ENCODE measurements at places on chromosomes 5 and 9.

- DNase-seq, result no peak
Measured at GRCh38 chr5:52705720-52706119, 82.0 kb upstream of the ITGA1 start.

- no peak for DNase-seq
Measured at GRCh38 chr5:107313098-107313497, 357.6 kb downstream of the EFNA5 start.

DNA sequence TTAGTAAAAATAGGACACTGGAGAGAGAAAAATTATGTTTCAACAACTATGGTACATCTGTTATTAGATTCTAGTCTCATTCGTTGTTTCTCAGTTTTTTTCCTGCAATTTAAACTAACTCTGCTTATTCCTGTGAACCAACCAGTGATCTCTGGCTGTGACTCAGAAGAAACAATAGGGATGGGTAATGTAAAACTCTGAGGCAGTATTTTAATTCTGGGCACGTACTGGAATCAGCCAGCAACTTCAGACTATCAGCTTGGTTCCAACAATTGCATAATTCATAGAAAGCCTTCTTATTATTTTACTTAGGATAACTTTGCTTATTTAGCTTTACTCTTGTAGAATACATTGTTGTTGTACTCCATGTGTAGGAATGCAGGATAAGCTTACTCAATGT lies 28.8 kb downstream of the MLLT3 start:
- no peak for DNase-seq

DNA sequence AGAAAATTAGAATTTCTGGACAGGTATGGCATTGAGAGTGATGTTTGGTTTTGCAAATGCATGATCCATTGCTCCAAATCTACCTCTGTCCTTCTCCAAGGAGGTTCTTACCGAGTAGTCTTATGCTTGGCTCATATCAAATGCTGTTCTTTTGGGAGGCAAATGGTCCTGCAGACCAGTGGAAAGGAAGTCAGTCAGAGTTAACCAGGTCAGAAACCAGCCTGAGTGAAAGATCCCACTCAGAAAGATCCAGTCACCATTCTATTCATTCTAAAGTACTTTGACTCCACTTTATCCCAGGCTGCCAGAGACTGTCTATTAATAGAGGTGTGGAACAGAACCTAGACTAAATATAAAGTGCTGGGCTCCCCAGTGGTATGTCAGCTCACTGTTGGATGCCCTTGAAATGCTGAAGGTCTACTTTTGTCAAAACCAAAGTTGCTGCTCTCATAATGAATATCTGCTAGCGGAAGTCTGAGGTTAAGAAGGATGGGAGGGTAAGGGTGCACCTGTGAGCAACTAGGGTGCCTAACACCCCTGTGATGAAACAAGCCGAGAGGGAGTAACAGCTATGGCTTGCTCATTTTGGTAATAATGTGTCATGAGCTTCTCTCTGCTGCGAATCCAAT lies 302.2 kb downstream of the ZNF608 start:
- DNase-seq, result no peak

DNA sequence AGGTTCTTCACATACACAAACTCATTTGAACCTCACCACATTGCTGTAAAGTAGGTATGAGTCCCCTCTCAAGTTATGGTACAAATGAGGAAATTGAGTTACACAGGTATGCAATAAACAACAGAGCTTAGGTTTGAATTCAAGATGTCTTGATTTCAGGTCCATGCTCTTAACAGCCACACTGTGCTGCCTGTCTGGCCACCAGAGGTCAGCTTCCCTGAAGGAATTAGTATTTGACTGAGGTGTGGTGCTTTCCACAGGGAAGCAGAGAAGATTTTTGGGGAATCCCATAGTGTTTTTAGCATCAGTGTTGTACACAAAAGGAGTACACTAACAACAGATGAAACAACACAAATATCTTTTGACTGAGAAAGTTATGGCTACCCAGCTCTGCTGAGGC lies 94.4 kb upstream of the ITGA1 start:
- DNase-seq, result peak; percentile 18

DNA sequence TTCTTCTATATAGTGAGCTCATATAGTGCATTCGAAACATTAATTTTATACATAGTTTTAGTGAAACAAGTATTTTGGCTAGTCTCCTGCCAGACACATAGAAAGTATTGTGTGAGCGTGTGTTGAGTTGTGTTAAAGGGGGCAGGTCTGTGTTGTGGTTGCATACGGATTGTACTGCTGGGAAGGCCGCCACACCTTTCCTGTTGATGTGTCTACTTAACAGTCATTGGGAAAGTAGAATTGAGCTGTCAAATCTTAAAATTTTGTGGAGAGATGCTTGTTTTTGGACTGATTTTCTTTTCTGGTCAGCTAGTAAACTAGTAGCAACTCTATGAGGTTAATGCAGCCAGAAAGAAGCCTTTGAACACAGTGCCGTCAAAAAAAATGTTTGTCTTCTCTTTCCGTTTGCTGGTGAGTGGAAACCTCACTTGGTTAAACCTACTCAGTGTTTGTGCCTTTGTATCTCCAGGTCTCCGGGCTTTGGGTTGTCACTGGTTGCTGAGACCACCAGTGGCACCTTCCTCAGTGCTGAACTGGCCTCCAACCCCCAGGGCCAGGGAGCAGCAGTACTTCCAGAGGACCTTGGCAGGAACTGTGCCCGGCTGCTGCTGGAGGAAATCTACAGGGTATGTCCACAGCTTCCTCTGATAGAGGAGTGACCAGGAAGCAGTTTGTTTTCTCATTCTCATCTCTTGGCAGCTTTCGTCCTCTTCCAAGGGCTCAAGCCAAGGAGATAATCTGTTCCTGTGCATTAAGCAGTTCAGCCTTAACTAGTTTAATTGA lies 51.5 kb downstream of the RCL1 start:
- no peak for DNase-seq

DNA sequence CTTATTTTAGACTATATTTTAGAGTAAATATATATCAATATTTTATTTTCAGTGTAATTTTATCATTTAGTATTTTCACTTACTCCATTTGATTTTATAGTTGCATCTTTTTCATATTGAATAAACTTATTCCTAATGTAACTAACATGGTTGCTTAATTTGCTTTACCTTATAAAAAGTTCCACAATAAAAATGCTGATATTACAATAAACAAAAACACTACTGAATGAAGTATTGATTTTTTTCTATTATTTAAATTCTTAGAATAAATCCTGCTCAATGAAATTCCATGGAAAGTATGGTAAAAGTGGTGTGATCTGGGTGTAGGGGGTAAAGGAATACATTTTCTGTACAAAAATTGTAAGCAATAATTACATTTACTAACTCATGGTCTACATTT lies 2074.9 kb upstream of the C9orf72 start:
- DNase-seq, result no peak

DNA sequence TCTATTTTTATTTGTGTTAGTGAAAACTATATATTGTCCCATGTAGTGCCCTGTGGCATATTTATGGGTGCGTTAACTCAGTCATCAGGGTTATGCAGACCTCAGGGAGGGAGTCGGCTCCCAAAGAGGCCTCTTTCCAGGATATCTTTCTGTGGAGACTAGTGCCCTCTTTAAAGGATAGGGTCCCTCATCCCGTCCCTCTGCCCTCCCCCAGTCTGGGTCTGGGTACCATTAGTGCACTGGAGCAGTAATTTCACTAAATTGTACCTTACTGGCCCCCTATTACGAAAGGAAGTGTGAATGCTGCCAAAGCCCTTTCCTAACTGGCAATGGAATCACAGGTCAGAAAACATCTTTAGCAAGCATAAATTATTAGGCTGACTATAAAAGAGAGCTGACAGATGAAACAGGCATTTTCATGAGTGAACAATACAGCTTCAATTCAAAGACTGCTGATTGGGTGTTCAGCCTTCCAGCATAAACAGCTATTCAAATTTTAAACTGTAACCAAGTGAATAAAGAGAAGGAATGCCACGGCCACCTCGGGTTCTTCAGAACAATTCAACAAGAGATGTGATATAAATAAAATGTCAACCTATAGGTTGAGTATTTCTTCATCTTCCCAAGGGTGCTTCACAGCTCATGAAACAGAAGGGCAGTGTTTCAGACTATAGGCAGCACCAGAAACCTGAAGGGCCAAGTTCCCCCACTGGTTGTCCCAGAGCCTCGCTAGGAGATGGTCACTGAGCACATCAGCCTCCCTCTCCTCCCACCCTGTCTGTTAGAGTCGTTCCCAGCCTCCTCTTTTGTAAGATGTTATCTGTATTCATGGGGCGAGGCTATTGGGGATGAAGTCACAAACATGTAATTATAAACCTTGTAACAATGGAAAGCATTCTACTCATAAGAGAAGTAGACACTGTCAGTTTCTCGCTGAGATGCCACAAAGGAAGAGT lies 318.7 kb downstream of the TMEM161B start:
- no peak for DNase-seq

GRCh38 chr5:66454186-66455078 lies 141.8 kb upstream of the MAST4 start:
- DNase-seq, result no peak

DNA sequence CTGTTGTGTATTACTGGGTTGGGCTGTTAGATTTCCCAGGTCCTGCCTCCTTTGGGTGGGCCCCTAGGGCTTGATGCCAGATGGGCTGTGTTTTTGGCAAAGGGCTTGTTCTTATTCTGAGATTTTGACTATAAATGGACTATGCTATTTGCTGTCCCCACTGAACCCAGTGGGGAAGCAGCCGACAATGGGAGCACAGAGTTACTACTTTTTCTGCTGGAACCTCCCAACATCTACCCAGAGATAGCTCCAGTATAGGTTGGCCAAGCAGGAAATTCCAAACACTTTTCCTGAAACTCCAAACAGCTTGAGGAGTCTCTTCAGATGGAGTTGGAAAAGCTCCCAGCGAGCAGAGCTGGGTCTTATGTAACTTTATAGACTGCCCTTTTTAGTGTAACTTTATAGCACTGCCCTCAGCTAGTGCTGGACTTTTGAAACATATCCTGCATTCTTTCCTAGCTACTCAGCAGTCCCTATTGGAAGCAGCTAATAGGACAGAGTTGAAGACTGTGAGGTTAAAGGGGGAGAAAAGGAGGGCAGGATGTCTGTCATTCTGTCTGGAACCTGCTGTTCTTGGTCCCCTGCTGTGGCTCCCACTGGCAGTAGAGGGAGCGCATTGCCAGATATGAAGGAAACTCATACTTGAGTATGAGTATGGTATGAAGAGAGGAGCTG lies 21.0 kb downstream of the RUSC2 start:
- no peak for DNase-seq

DNA sequence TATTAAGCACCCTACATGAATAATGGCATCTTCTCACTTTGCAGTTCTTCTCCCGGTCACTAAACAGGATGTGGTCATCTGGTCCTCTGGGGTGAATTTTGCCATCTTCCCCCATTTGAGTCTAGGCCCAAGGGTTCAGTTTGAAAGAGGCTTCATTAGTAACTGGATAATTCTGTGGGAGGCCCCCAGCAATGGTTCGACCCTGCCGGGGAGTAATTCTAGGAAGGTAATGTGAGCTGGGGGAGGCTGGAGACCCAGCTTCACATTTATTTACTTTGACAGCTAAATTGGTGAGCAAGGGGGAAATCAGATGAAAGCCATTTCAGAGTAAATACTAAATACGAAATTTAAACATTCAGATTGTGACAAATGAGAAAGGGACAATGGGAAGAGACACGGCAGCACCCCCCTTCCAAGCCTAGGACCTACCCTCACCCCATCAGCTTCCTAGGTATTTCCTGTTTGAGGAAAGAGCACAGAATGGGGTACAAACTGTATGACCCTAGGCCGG lies 4.1 kb upstream of the LHX6 start:
- no peak for DNase-seq

DNA sequence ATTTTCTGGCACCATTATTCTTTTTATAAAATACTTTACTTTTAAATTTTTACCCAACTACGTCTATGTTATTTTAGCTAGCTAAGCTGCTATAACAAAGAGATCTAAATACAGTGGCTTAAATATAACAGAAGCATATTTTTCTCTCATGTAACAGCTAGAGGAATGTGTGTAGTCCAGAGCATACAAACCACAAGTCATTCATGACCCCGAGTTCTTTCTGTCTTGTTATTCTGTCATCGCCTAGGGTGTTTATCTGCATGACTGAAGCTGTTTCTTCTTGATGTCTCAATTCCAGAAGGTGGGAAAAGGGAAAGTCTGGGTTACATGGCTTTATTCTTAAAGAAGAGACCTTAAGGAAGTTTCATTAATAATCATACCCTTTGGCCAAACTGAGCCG lies 136.9 kb upstream of the RFX3 start:
- no peak for DNase-seq

GRCh38 chr5:169204788-169205400 lies 96.0 kb downstream of the SLIT3 start:
- DNase-seq, result no peak

GRCh38 chr9:79155308-79155707 lies 416.5 kb upstream of the TLE4 start:
- peak; percentile 4 for DNase-seq

GRCh38 chr9:30744871-30745270 lies 1639.6 kb upstream of the ACO1 start:
- no peak for DNase-seq

GRCh38 chr5:11010429-11011210 lies 249.6 kb upstream of the DAP start:
- no peak for DNase-seq

DNA sequence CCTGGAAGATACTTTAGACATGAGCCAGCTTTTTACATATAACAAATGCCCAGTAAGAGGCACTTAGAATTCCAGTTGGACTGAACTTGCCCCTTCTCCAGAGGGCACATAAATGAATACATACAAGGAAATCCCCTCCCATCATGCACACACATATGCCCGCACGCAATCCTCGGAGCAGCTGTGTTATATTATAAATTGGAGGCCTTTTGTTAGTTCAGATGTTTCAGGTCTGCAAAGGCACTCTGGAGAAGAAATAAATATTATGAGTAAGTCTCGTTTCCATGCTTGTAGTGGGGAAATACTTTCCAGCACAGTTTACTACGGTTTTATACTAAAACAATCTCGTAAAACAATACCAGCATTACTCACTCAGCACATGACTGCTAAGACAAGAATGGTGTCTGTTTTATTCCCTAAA lies 17.6 kb upstream of the MUSK start:
- DNase-seq, result no peak

GRCh38 chr9:96817973-96818372 lies 36.3 kb downstream of the ZNF782 start:
- no peak for DNase-seq

DNA sequence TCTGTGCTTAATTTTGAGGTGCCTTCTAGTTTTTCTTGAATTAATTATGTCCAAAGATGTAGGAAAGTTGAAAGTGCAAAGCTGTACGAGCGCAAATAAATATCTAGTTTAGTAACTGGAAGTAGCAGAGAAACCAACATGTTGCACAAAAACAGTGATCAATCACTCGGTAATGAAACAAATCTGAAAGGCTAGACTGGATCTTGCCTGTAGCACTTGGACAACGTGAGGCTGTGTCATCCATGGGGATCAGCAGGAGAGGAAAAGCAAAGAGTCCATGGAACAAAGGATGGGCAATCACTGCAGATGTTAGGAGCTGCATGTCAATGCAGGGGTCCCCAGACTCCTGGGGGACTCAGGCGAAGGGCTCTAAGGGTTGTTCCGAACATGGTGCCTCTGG lies 424.2 kb downstream of the IRX1 start:
- no peak for DNase-seq

- DNase-seq, result no peak
Measured at GRCh38 chr9:127545196-127546124, 66.6 kb upstream of the STXBP1 start.

Data from stimulated activated naive CD8-positive, alpha-beta T cell treated with anti-CD3 and anti-CD28 coated beads, Interleukin-15, Interleukin-2, amounts not matched to agents 100 U/mL and 50 U/mL, for 24 hours (primary cell).